ENCODE measurements at places on chromosomes 3 and 15.

DNA sequence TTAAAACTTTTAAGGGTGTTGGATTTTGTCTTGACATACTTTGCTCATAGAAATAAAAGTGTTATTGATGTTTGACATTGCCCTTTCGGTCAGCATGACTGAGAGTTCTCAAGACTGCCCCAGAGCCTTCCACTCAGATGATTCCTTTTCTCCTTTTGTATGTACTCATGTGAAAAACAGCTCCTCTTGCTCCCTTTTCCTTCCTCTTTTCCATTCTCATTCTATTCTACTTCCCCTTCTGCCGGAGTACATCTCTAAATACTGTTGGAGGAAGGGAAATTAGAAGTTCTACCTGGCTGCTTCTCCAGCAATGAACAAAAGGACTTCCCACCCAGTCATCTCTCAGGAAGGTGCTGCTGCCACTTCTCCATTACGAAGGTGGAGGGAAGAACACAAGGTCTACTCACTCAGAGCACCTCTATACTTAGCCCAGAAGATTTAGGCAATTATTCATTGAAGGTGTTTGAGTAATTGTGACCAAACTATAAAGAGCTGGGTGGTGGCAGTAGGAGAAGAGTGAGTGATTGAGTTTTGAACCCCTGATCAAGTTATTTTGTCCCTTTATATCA is 163.8 kb upstream of the MBNL1 start:
- DNase-seq: no peak

- no peak for DNase-seq
These were observed 13.6 kb upstream of the SRP14 start for GRCh38 chr15:40052604-40053003.

DNA sequence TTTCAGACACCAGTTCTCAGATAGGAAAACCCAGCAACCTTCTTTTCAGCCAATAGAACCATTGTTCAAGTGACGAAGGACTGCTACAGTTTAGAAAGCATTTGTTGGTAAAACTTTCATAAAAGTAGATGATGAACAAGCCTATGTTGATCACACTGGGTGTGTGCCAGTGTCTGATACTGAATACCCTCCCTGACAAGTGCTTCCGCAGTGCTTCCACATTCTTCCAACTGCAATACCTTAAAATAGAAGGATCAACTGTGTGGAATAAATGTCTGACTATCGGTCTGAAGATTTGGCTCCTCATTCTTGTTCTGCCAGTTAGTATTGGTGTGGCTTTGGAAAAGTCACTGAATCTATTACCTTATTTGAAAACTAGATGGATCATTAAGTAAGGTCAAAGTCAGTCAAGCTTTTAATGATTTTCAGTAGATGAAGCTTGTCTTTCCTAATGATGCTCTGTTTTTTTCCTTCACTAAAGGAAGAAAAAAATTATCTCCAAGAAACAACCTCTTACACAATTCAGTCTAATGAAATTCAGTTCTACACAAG is 479.4 kb upstream of the CBLB start:
- no peak for DNase-seq

DNA sequence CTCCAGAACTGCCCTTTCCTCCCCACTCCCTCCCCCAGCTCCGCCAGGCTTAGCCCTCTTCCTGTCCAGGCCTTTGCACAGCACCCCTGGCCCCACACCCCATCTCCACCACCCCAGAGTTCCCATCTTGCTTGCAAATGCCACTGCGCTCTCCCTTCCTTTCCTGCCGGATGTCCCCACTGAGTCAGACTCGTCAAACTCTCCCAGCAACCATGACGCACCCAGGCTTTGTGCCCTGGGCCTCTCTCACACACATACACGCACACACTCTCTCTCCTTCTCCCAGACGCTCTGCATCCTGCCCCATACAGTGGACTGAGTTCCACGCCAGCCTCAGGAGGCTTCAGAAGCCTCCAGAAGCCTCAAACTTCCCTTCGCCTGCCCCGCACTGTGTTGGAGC is 2.8 kb upstream of the CCDC9B start:
- no peak for DNase-seq

All from breast epithelium (tissue), 4 donors.